Anterior cingulate cortex (tissue), 58 donors: ENCODE measurements at places on chromosomes 6 and 20.

DNA sequence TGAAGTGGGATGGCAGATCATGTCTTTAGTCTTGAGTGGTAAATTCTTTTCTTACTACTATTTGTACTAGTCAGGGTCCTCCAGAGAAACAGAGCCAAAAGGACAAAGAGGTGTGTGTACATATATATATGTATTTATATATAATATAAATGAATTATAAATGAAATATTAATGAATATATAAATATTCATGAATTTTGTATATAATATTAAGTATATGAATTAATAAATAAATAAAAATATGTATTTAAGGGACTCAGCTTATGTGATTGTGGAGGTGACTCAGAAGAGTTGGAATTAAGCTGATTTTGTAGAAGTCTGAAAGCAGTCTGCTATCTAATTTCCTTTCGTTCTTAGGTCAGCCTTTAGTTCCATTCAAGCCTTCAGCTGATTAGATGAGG, 265.3 kb upstream of the MMS22L start:
- no peak for DNase-seq

- DNase-seq: no peak
These were observed 16.9 kb downstream of the FUT9 start for GRCh38 chr6:96032661-96033060.

DNA sequence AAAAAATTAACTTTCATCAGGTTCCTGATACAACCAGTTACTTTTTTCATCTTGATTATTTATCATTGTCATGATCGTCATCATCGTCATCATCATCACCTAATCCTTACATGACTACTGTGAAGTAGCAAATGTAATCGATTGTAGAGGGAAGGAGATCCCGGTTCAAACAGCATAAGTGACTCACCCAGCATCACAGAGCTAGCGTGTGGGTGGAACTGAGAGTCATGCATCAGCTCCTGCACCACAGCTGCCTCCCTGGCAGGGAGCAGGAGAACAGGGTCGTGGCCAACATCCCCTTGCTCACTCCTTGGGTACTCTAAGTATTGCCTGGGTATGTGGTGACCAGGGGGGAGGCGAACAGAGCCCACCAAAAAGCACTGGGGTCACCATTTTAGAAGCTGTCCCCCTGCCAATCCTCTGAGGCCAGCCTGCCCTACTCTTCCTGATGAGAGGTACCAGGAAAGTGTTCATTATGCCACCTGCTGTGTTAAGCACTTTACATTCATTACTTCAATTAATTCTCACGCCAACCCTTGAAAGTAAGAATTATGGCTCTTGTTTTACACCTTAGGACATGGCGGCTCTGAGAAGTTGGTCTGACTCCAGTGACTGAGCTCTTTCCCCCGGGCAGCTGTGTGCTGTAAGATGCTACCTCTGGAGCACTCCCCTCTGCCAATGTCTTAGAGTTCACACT, 425.2 kb downstream of the CD83 start:
- no peak for DNase-seq

GRCh38 chr20:1242530-1242929, 16.7 kb downstream of the RAD21L1 start:
- DNase-seq: no peak

GRCh38 chr6:142510211-142510610, 208.4 kb downstream of the ADGRG6 start:
- DNase-seq: no peak

- no peak for DNase-seq
These were observed 39.3 kb downstream of the GTF2H5 start for GRCh38 chr6:158207422-158207788.

GRCh38 chr20:53345536-53346334, 247.9 kb downstream of the ZNF217 start:
- no peak for DNase-seq

DNA sequence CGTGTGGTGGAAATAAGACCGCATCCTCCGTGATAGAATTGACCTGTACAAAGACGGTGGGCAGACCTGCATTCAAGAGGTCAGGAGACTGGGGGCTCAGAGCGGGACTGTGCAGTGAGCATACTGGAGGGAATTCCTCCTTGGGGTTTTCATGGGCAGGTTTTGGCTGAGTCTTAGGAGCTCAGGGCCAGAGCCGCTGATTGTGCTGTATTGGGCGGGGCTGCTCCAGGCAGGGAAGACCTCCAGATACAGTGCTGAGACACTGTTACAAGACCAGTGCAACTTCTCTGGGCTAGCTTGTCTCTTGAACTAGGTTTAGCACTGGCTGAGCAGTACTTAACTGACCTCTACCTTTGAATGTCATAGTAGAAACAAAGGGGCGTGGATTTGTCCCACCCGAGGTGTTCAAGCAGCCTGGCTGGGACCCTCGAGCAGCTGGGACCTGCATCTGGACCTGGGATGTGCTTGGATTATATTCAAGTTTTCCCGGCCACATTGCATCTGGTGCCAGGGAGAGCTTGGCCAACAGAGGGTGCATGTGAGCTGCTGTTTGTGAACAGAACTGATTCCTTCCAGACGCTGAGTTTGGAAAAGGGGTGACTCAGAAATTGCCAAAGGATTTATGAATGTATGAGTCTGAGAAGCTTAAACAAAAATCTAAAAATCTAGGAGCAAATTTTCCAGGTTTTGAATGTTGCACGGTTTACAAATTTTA, 33.4 kb upstream of the SLC22A1 start:
- DNase-seq: peak; percentile 40

DNA sequence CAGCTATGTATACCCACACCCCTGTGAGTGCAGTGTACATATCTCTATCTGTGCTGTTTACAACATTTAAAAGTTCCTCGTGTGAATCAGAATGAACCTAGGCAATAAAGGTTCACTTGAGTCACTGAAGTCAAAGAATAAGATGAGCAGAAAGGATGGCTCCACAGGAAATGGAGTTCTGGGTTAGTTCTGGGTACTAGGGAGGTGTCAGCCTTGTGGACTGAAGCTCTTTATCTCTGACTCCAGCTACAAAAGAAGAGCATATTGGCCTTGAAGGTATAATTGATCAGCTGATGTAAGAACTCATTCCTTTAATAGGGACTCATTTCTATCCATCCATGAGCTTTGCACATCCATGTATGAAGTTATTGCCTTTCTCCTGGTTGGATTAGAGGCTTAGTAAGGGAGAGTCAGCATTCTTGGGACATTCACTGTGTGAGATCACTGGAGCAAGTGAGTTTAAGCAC, 73.9 kb upstream of the BACH2 start:
- no peak for DNase-seq

- DNase-seq: no peak
These were observed 1.6 kb upstream of the PTGIS start for GRCh38 chr20:49569411-49570115.

- DNase-seq: no peak
These were observed 11.5 kb upstream of the IPCEF1 start for GRCh38 chr6:154367839-154368695.

DNA sequence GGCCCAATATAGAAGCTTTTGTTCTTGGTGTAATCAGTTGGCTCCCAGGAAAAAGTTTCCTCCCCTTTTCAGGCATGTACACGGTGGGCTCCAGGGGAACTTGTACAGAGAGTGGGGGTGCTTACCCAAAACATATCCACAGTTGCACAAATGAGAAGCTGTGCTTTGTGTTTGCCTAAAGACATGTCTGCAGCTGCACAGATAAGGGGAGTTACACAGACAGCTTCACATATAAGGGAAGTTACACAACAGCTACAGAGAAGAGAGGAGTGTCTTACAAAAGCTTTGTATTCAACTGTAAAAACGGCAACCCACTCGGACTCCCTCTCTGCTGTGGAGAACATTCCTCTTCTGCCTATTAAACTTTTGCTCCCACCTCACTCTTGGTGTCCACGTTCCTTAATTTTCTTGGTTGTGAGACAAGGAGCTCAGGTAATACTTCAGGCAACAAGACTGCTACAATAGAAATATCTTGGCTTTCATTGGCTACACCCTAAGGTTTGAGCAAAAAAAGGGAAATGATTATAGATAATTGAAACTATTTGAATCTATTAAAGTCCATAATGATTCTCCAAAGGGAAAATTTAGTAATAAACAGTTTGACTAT, 7.4 kb upstream of the PNRC1 start:
- no peak for DNase-seq

DNA sequence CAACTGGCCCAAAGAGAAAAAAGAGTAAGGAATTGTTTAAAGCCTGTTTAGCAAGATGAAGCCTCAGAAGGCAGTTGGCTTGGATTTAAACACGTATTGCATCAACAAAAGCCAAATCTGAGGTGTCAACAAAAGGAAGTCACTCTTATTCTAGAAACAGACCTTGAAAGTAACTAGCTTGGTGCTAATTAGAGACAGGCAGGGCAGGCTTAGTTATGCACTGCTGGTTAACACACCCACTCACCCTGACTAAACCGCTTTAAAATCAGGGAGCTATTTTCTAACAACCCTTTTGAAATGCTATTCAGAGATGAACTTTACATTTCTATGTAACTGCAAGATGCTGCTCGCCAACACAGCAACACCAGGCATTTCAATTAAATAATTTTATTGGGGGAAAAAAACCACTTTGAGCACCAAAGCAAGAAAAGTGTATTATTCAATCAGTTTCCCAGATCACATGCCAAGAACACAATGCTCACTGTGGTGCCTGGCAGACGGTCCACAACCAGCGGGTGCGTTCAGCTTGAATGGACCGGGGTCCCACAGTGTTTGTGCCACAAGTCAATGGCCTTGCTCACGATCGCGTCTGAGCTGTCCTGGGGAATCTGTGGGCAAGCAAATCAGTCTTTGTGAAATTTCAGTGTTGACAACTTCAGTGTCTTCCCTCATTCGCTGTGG, 23.6 kb downstream of the TBC1D7 start:
- DNase-seq: no peak

- DNase-seq: no peak
These were observed 310.8 kb downstream of the QKI start for GRCh38 chr6:163725008-163725941.

DNA sequence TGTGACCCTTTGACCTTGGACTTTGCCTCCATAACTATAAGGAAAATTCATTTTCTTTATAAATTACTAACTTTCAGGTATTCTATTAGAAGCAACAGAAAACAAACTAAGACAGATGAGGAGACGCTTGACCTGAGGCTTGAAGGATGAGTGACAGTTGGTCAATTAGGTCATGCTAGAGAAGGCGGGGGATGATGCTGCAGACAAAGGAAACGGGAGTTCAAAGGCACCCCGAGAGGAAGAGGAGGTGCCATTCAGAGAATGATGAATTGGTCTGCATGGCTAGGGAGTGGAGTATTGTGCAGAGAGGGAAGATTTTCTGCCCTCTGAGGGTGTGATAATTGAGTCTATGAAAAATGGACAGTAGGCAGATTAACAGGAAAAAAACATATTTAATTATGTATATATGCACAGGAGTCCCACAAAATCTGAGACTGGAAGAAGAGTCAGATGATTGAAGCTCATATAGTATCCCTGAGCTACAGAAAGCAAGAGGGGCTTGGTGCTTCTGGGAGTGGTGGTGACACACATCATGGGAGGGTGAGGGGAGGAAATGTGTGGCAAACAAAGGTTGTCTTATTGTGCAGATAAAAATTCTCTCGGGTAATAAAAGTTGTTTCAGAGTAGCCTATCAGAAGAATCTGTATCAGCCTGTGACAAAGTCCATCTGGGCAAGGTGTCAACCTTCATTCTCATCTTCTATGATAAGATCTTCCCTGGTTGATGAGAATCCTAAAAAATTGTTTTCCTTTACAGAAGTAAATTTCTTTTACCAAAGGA, 20.4 kb upstream of the FUCA2 start:
- DNase-seq: no peak

- DNase-seq: no peak
These were observed 137.6 kb downstream of the AIG1 start for GRCh38 chr6:143198312-143198711.

DNA sequence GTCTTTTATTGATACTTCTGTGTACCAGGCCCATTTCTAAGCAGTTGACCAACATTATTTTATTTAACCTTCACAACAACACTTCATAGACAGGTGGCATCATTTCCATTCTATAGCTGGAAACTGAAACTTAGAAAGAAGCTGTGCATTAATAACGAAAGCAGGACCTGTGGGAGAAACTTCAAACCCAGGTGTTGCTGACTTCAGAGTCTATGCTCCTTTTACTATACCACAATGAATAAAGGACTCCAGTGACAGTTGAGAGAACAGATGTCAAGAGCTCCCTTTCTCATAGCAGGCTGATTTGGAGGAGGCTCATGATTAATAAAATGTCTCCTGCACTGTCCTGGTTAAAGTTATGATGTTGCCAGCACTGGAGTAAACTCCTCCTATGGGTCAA, 56.6 kb upstream of the POU3F2 start:
- no peak for DNase-seq

DNA sequence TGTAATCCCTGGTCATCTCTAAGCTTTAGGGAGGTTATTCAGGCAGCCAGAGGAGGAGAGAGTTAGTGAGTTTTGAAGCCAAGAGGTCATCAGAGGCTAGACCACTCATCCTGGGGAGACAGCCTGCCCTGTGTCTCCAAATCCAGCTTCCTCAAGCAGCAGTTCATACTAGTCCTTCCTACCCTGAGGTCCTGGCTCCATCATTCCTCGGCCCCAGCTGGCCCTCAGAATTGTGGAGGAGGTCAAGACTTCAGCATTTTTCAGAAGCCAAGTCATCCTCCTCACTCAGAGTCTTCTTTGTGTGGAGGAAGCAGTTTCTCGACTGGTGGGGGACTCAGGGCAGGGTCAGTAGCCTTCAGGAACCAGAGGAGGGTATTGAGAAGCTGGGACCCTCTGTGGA, 12.4 kb upstream of the KIAA1755 start:
- DNase-seq: no peak

DNA sequence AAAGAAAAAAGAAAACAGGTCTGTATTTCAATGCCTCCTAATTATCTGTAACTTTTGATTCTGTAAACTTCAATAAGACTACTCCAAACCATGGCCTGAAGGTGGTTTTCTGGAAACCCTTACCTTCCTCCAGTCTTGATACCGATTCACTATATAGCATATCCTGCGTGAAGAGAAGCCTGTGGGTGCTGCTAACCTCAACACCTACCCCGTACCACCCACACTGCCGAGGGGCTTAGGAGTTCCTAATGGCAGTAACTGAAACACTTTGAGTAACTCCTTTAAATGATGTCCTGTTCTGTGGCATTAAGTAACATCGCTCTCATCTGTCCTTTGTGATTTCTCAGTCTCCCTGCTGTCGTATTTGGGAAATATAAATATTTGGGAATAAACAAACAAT, 104.5 kb upstream of the CARMIL1 start:
- DNase-seq: no peak

GRCh38 chr6:101439790-101440189, 46.3 kb downstream of the GRIK2 start:
- no peak for DNase-seq

DNA sequence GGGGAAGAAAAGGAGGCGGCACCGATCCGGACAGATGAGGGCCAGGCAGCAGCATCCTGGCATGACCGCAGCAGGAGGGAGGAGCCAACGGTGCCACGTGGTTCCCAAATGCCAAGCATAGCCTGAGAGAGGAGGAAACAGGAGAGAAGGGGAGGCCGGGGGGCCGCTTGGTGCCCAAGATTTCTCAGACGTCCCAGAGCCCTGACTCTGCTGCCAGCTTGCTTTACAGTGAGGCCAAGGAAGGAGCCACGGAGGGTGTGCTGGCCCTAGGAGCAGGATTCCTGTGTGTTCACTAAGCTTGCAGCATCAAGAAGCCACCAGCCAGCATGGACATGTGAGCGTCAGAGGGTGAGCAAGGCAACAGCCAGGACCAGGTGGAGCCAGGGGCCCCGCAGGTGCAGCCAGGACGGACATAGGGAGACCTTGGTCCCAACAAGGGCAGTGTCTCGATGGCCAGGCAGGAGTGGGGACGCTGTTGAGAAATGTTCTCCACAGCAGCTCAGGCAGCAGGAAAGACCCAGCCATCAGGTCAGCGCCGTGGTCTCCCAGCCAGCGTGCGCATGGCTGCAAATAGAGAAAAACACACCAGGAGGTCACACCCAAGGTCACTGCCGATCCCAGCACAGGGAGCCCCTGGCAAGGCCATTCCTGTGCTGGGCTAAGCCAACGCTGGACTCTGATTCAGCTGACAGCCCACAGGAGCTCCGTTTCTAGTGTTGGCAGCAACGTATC, 143.7 kb downstream of the DLL1 start:
- DNase-seq: no peak
